Peyer's patch (tissue), 4 donors: ENCODE measurements at places on chromosomes 1 and 21. TPM values are rescaled to one million over a fixed set of nuclear protein-coding genes. Genes with fewer than 3 reads are reported as not detected.

TRIM58 gene
- total RNA-seq = not detected

- DNase-seq = no peak
Observed at GRCh38 chr1:58849551-58849950, 65.7 kb upstream of the JUN start.

GRCh38 chr1:73623946-73624345, 574.0 kb downstream of the LRRIQ3 start:
- no peak for DNase-seq

GRCh38 chr1:6209661-6210580, 4.0 kb downstream of the RNF207 start:
- no peak for DNase-seq

- no peak for DNase-seq
Observed at GRCh38 chr1:18951818-18952391, 4.6 kb downstream of the IFFO2 start.

MFAP2 gene
- total RNA-seq = 2.1 TPM

GRCh38 chr1:168977618-168978017, 128.9 kb upstream of the ATP1B1 start:
- DNase-seq = no peak
